NCI-H1417 (cell line): ENCODE measurements at places on chromosomes 1 and 21.
A peak's percentile ranks its signal among the peaks of the same experiment; 100 is the strongest.

DNA sequence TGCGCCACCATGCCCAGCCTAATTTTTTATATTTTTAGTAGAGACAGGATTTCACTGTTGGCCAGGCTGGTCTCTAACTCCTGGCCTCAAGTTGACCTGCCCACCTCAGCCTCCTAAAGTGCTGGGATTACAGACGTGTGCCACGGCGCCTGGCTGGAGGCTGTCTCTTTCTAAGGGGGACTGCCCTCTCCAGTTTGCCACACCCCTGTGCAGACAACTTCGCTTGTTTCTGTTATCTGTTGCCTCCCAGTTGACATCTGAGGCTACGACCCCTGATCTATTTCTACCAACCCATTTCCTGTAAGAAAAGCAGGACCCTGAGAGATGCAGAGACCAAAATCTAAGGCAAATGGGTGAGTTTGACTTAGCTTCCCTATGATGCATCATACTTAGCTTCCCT is 24.0 kb upstream of the VASH2 start:
- DNase-seq, result no peak

DNA sequence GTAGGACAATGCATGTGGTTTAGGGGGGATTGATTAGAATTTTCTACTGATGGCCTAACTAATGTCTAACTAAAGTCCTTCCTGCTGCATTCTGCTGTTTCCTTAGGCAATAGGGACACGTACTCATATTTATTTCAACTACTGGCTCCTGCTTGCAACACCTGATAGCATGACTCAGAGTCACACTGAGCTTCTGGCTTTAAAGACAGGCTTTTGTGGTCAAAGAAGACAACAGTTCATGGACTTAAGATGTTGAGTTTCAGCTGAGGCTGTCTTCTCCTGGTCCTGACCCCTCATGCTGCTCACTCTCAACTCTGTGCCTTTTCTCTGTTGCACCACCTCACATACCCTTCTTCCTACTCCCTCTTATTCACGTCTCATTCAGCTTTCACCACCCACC is 29.1 kb upstream of the TRABD2B start:
- no peak for DNase-seq

DNA sequence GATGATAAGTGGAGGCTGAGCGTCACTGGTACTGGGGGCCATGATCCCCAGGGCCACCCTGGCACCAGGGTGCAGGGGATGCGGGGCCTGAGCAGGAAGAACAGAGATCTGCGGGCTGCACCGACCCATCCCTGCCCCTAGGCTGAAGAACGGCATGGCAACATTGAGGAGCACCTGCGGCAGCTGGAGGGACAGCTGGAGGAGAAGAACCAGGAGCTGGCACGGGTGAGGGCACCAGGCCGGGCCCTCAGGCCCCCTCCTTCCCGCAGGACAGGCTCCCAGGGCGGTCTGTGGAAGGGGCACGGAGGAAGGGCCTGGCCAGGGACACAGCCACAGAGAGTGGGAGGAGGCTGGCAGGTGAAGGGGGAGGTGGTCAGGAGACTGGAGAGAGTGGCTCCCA is 21.8 kb downstream of the PPFIA4 start:
- DNase-seq, result peak; percentile 41

DNA sequence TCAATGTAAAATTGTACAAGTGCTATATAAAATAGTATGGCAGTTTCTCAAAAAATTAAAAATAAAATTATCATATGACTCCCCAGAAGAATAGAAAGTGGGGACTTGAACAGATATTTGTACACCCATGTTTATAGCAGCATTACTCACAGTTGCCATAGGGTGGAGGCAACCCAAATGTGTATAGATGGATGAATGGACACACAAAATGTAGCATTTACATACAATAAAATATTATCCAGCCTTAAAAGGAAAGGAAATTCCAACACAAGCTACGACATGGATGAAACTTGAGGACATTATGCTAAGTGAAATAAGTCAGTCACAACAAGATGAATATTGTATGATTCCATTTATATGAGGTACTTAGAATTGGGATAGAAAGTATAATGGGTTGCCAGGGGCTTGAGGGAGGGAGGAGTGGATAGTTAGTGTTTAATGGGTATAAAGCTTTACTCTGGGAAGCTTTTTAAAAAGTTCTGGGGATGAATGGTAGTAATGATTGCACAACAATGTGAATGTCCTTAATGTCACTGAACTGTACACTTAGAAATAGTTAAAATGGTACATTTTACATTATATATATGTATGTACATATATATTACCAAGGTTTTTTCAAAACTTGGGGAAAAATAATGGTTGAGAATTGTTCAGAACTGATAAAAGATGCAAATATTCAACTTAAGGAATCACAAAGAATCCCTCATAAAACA is 53.0 kb upstream of the ADORA3 start:
- no peak for DNase-seq

GRCh38 chr1:184838504-184838951 is 83.9 kb upstream of the EDEM3 start:
- DNase-seq, result no peak

DNA sequence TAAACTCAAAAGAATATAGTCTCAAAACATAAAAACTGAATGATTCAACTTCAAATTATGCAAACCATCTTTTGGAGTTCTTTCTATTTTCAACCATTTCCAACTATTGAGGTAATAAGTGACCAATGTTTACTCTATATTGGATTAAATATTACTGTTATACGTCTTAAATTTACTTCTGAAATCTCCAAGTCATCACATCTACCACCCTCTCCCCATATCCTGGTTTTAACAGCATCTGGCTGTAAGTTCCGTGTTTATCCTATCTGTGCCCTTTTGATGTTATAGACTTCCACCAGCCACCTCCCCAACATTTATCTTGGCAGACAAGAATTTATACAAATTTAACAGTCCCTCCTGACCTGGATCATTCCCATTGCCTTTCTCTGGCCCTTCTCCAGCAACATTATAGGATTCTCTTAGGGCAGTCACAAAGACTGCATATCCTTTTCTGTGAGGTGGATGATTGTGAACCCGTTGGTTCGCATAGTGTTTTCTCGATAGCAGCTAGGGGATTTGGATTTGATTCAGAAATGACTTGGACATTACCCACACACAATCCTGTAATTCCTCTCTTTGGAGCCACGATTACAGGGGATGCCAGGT is 313.4 kb upstream of the FMN2 start:
- DNase-seq, result no peak

- no peak for DNase-seq
Measured at GRCh38 chr1:152252157-152252556, 28.2 kb upstream of the HRNR start.

- no peak for DNase-seq
Measured at GRCh38 chr21:33561373-33561772, 18.5 kb downstream of the SON start.

GRCh38 chr1:12031039-12031980 is 12.0 kb downstream of the MIIP start:
- no peak for DNase-seq

DNA sequence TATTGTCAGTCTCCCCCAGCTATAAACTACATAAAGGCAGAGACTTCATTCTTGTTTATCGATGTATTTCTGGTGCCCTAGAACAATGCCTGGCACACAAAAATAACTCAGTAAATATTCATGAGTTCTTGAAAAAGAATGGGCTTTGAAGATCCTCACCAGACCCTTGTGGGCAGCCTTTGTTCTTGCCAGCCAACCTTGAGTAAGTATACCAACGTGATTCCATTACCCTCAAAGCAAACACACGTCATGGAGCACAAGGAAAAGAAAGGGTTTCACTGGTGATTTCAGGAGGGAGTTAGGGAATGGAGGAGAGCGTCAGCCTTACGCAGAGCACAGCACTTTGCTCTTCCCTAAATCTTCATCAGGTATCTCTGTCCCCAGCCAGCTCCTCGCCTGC is 29.4 kb downstream of the NMNAT2 start:
- no peak for DNase-seq

DNA sequence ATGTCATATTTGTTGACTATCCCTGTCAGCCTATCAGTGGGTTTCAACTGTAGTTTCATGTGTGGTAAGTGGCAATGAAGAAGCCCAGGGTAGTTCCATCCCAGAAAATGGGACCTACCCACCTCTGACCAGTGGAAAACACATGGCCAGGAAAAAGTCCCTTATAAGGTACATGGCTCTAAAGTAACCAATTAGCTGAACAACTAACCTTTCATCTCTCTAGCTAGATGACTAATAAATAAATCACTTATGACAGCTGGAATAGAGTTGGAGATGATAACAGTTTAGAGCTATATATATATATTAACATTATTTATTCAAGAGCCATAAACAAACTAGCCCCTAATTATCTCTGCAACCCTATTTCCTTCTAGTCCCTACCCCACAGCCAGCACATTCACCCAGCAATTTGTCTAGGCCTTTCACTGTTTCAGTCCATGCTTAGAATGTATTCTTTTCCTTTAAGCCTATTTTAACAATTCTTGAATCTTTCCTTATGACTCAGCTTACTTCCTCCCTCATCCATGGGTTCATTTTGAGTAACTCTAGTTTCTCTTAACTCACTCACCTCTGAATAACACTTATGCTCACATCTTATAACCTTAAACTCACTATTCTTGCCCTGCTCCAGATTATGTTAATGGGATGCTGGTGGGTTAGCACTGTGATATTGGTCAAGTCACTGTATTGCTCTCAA is 83.7 kb downstream of the TNFSF18 start:
- no peak for DNase-seq

DNA sequence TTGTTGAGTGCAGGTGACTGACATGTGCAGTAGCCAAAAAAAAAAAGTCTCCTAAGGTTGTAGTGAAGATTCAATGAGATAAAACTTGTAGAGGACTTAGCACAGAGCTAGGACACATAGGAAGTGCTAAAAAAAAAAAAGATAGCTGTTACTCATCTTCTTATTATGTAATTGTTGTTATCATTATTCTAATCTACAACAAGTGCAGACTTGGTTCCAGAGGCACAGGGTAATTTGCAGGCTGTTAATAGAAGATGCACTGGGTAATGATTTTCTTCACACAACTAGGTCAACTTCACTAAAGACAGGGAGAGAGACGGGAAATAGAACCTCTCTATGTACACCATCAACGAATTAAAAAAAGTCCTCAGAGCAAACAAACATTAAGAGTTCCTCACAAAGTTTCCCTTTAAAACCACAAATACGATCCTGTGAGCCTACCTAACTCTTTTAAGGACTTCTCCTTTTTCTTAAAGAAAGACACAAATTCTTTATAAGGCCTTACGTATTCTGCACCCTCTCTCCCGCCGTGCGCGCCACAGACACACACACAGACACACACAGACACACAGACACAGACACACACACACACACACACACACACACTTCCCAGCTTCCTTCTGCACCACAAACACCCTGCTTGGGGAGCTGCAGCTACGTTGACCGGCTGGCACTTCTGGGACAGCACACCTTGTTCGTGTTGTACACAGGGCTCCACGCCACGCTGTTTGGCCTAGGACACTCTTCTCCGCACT is 49.8 kb upstream of the GADD45A start:
- DNase-seq, result no peak

- no peak for DNase-seq
Measured at GRCh38 chr1:195971589-195971988, 636.7 kb downstream of the KCNT2 start.

DNA sequence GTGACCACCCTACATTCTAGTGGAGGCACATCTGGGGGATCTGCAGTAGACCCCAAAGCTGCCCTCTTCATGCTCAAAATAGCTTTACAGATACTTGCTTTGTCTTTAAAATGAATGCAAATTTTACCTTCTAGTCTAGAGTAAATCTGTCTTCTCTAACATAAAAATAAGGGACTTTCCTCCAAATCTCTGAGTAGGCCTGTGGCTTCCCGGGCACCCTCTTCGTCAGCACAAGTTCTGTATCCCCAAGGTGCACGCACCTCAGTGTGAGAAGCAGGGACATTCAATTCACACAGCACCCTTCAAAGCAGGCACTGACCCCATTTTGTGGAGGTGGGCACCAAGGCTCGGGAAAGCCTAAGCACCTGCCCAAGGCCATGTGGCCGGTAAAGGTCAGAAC is 19.0 kb downstream of the MEF2D start:
- DNase-seq, result no peak

- DNase-seq, result no peak
Measured at GRCh38 chr1:156417401-156418020, 48.5 kb downstream of the RHBG start.

- DNase-seq, result no peak
Measured at GRCh38 chr1:155125511-155125945, 2.1 kb upstream of the EFNA1 start.

- DNase-seq, result no peak
Measured at GRCh38 chr1:63653976-63654375, 60.8 kb downstream of the PGM1 start.

GRCh38 chr1:172266528-172267174 is 153.8 kb upstream of the C1orf105 start:
- no peak for DNase-seq

DNA sequence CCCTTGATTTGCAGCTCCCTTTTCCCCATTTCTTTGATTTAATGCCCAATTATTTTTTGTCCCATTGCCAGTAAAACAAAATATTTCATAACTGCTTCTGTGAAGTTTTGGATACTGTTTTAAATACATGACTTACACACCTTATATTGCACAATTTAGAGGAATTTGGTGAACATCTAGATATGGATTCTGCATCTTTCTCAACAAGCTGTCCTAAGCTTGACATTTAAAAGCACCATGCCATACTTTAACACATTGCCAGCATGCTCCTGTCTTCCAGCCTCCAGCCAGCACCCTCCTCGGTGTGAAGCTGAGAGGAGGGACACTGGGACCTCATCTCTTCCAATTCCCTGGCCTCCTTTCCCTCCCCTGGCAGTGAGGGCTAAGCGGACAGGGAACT is 167.6 kb downstream of the SEC16B start:
- DNase-seq, result no peak

- DNase-seq, result no peak
Measured at GRCh38 chr1:70768216-70768615, 279.4 kb downstream of the PTGER3 start.

GRCh38 chr21:42677339-42678321 is 24.2 kb downstream of the PDE9A start:
- peak; percentile 86 for DNase-seq

DNA sequence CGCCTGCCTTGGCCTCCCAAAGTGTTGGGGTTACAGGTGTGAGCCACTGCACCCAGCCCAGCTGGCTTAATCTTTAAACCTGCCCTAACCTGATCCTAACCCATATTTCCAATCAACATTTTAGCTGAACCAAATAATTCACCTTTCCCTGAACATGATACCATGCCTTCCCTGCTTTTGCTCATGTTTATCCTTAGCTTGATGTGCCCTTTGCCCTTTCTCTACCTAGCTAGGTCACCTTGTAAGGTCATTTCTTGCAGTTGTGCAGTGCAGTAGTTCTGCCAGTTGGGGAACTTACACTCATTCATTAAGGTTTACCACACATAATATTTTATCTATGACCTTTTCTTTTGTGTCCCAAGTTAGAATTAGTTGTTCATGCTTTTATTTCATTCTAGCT is 5.3 kb downstream of the UAP1 start:
- no peak for DNase-seq

GRCh38 chr1:29152046-29152805 is 28.5 kb upstream of the TMEM200B start:
- no peak for DNase-seq

GRCh38 chr1:53319296-53320101 is 8.4 kb downstream of the LRP8 start:
- no peak for DNase-seq
